ENCODE measurements at places on chromosomes 16 and 17.
A peak's percentile ranks its signal among the peaks of the same experiment; 100 is the strongest.

DNA sequence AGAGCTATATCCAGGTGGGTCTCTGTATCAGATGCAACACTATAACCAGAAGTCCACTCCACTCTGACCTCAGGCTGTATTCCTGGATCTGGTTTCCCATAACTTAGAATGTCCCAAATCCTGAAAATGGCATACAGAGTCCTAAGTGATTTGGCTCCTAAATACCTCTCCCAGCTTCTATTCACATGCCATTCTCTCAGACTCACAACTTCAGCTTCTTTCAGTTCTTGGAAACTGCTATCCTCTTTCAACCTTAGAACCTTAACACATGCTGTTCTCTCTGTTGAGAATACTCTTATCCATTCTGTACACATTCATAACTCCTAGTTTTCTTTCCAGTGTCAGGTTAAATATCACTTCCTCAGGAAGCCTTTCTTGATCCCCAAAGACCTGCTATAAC, 132.0 kb downstream of the BRIP1 start:
- DNase-seq, result peak; percentile 5

DNA sequence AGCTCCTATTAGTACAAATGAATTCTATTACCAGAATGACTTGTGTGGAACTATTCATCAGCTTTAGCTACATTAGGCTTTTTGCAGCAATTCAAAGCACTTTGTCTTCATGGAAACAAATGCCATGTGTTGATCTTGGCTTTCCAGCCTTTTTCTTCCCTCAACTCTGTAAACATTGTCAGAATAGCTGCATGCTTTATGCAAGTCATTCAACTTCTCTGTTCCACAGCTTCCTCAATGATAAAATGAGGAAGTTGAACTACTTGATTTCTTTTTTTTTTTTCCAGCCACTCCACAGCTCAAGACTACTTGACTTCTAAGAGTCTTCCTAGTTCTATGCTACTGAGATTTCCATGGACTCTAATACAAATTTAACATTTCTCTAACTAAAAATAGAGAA, 41.1 kb downstream of the KIAA0753 start:
- no peak for DNase-seq

GRCh38 chr16:53480394-53480793, 22.6 kb downstream of the AKTIP start:
- DNase-seq, result no peak

DNA sequence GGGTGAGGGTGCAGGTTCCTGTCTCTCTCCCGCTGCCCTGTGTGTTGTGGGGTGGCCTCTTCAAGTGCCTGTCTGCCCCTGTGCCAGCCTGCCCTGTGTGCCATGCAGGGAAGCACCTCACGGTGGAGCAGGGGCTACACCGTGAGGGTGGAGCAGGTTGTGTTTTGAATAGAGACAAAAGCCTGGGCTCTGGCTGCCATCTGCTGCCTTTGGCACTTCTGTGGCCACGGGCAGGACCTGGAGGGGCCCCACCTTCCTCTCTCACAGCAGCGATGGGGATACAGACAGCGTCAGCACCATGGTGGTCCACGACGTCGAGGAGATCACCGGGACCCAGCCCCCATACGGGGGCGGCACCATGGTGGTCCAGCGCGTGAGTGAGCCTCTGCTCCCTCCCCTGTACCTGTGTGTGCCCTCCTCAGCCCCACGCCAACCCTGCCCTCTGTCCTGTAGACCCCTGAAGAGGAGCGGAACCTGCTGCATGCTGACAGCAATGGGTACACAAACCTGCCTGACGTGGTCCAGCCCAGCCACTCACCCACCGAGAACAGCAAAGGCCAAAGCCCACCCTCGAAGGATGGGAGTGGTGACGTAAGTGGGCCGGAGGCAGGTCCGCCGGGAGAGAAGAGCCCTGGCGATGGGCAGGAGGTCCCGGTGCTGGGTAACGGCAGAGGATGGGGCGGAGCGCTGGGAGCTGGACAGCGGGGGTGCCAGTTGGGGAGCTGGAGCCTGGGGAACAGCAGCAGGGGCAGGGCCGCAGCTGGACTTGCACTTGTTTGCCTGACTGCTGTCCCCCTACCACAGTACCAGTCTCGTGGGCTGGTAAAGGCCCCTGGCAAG, 5.4 kb upstream of the C17orf107 start:
- no peak for DNase-seq

DNA sequence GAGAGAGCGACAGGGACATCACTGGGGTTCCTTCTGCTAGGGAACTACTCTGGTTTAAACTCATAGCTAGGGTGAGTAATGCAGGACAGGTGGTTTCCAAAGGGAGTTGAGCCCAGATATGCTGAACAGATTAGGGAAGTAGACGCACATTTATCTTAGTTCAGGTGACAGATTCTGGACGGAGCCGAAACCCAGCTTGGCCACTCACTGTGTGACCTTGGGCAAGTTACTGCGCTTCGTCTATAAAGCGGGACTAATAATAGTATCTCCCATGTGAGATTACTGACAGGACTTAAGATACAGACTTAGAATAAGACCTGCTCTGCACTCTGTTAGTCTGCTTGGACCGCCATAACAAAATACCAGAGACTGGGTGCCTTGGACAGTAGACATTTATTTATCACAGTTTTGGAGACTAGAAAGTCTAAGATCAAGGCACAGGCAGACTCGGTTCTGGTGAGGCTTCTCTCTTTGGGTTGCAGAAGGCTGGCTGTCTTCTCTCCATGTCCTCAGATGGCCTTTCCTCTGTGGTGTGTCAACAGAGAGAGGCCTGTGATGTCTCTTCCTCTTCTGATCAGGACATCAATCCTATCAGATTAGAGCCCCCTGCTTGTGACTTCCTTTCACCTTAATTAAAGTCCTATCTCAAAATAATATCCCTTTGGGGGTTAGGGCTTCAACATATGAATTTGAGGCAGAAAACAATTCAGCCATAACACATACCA, 12.1 kb downstream of the SCNN1G start:
- no peak for DNase-seq

GRCh38 chr16:74035816-74036215, 260.8 kb upstream of the PSMD7 start:
- peak; percentile 28 for DNase-seq

GRCh38 chr17:63997341-63998048, 656 bp upstream of the PRR29 start:
- DNase-seq, result no peak

GRCh38 chr17:29292071-29292991, 1.6 kb downstream of the NUFIP2 start:
- DNase-seq, result peak; percentile 69

- peak; percentile 58 for DNase-seq
These were observed 15.4 kb downstream of the KCNJ2 start for GRCh38 chr17:70184770-70185169.

- no peak for DNase-seq
These were observed 193.6 kb downstream of the PARN start for GRCh38 chr16:14436401-14436955.

Measured in AG20443 (cell line).